ENCODE measurements at places on chromosomes 4 and X. TPM values are rescaled to one million over a fixed set of nuclear protein-coding genes. Genes with fewer than 3 reads are reported as not detected.

The NPY1R gene
- 20.3 TPM for polyA plus RNA-seq

The ATP8A1 gene
- polyA plus RNA-seq = 28.7 TPM

The CSAG3 gene
- polyA plus RNA-seq = not detected

The CCKAR gene
- polyA plus RNA-seq = not detected

The KCNE5 gene
- polyA plus RNA-seq = 0.50 TPM

The TMEM47 gene
- 9.3 TPM for polyA plus RNA-seq

The TCEAL4 gene
- 292 TPM for polyA plus RNA-seq

The TSPAN7 gene
- 623 TPM for polyA plus RNA-seq

The MID1 gene
- 45.1 TPM for polyA plus RNA-seq

The SSX2B gene
- not detected for polyA plus RNA-seq

The SPANXN4 gene
- not detected for polyA plus RNA-seq

The UGT8 gene
- 15.4 TPM for polyA plus RNA-seq

The RAB33A gene
- polyA plus RNA-seq = 40.4 TPM

The HSFX1 gene
- not detected for polyA plus RNA-seq

The TRIM60 gene
- polyA plus RNA-seq = not detected

The MMRN1 gene
- polyA plus RNA-seq = not detected

The GAB3 gene
- 2.0 TPM for polyA plus RNA-seq

The CCDC158 gene
- not detected for polyA plus RNA-seq

The REPS2 gene
- polyA plus RNA-seq = 54.0 TPM

The INTS6L gene
- 4.0 TPM for polyA plus RNA-seq

The MAGEA4 gene
- polyA plus RNA-seq = not detected

The SMPX gene
- polyA plus RNA-seq = 471 TPM

The ADGRG2 gene
- not detected for polyA plus RNA-seq

The KDM6A gene
- polyA plus RNA-seq = 3.9 TPM

The XK gene
- 8.1 TPM for polyA plus RNA-seq

The CXCL6 gene
- polyA plus RNA-seq = not detected

The DIAPH2 gene
- 0.60 TPM for polyA plus RNA-seq

The ZCCHC12 gene
- 1.1 TPM for polyA plus RNA-seq

The CYTL1 gene
- polyA plus RNA-seq = not detected

The SERPINA7 gene
- not detected for polyA plus RNA-seq

The MAGEC1 gene
- polyA plus RNA-seq = not detected

The SLC9B2 gene
- 19.9 TPM for polyA plus RNA-seq

The KLF8 gene
- polyA plus RNA-seq = 2.0 TPM

The ZNF732 gene
- polyA plus RNA-seq = not detected

The PRRG3 gene
- polyA plus RNA-seq = 7.6 TPM

The SUPT20HL2 gene
- not detected for polyA plus RNA-seq

Data from Purkinje cell (primary cell).